ENCODE measurements at places on chromosomes 1 and 21.
A peak's percentile ranks its signal among the peaks of the same experiment; 100 is the strongest.

- DNase-seq, result no peak
Observed at GRCh38 chr1:54853793-54854370, 33.1 kb downstream of the DHCR24 start.

DNA sequence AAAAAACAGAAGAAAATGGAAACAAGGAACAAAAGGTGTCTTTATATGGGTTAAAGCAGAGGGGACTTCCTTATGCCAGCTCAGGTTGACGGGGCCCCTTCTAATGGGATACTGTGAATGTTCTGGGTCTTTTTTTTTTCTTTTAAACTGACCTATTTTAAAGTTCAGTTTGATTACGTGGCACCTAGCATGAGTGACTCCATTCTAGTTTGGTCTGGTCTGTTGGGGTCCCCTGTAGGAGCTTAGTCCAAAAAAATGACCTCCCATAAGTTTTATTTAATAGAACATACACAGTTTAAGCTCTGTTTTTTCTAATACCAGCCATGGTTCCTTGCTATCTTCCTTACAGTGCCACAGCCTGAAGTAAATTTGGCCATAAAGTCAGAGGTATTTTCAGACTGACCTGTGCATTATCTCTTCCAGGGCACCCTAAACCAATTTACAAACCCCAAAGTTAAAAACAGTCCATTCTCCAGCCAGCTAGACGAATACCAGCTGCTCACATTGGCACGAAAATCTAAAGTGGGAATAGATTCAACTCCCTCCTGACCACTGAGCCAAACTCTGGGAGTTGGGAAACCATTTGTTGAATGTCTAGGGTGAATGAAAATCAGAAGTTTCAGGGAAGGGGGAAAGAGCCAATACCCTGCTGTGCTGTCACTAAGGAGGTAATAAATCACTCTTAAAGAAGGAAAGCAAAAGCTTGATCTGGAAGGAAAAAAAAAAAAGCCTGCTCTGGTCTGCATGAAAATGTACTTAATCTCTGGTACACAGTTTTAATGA lies 42.4 kb downstream of the AKNAD1 start:
- DNase-seq, result peak; percentile 61

- no peak for DNase-seq
Observed at GRCh38 chr21:44900559-44901251, 20.0 kb downstream of the ITGB2 start.

DNA sequence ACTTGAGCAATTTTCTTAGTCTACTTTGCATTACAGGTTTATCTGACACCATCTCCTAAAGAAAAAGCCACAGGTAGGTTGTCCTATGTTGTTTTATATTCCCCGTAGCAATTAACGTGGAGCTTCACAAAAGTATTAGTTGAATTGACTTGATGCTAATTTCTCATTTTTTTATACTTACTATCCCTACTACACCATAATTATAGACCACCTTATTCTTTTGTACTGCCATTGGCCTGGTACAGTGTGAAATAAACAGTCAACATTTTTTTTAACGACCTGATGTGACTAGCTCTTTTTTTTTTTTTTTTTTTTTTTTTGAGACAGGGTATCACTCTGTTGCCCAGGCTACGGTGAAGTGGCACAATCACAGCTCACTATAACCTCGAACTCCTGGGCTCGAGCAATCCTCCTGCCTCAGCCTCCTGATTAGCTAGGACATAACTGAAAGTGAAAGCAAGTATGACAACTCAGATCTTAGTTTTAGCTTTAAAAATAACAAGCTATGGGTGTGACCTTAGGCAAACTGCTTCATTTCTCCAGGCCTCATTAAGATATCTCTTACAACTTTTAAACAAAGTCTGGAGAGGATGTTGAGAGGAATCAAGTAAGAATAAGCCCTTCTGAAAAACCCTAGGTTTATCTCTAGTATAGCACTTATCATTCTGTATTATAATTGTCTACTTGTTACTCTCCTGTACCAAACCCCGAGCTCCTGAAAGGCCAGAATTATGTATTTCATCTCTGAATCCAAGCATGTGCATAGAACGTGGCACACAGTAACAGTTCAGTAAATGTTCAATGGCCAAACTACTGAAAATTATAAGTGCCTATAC lies 49.5 kb downstream of the LUZP1 start:
- DNase-seq, result no peak

GRCh38 chr1:109997867-109998229 lies 13.3 kb downstream of the AHCYL1 start:
- no peak for DNase-seq

DNA sequence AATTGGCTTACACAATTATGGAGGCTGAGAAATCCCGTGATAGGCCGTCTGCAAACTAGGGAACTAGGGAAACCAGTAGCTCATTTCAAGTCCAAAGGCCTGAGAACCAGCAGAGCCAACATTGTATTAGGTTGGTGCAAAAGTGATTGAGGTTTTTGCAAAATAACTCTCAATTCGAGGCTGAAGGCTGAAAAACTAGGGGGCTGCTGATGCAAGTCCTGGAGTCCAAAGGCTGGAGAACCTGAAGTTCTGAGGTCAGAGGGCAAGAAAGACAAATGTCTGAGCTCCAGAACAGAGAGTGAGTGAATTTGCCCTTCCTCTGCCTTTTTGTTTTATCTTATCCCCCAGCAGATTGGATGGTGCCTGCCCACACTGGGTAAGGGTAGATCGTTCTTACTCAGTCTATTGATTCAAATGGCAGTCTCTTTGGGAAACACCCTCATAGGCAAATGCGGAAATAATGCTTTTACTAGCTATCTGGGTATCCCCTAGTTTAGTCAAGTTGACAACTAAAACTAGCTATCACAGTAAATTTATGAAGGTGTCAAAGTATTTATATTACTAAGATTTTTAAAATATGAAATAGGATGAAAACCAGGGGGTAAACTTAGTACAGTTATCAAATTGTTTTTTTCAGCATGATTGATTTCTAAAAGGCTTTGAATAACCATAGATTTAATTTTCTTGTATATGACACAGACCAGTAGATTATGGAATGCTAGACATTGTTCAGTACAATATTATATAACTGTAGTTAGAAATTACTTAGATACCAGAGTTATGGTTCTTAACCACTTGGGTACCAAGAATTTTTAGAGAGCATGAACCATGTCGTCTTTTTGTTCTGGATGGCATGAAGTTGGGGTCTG lies 15.4 kb downstream of the RABGAP1L start:
- no peak for DNase-seq

DNA sequence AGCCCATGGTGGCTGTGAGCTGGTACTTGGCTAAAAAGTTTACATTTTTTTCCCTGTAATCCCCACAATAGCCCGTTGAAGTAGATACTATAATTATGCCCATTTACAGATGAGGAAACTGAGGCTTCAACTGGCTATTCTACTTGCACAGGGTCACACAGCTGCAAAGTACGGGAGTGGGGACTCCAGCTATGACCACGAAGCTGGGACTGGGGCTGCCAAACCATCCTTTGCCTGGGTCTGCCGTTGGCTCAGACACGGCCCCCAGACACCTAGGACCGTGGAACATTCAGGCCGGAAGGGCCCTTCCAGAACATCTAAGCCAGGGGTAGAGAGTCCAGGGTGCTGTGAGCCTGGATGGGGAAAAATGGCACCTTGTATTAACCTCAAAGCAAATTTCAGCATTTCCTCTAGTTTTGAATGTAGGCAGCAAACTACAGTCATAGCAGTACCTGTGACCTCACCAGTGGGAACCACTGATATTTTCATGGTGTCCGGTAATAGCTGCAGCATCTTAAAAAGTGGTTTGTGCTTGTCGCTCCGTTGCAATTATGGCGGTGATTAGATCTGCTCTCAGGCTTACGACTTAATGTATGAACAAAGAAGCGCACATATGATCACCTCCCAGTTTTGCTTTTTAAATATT lies 4.3 kb downstream of the TP73 start:
- DNase-seq, result no peak

DNA sequence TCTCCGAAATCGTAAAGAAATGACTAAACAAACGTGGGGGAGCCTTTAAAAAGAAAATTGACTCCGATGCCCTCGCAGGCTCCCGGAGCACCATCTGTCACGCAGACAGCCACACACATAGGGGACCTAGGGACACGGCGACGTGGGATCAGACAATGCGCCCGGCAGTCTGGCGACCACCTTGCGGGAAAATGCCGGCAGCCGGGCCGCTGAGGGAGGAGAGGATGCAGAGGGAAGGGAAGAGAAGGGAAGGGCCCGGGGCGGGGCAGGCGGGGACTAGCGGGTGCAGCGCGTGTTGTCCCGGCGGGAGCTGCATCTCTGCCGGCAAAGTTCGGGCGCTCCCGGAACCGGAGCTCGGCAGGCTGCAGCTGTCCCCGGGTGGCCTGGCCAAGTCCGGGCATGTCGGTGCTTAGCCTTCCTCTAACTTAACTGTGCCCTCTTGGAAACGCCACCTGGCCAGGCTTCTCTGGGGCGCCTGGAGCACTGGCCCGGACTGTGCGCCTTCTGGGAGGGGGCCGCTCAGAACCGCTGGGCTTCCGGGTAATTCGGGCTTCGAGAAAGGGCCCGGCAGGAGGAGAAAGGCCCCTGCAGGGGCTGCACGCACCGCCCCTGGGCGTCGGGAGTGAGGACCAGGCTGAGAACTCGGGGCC lies 1.8 kb downstream of the NHLH2 start:
- DNase-seq, result peak; percentile 55

GRCh38 chr1:116195077-116195868 lies 84.1 kb downstream of the MAB21L3 start:
- no peak for DNase-seq

DNA sequence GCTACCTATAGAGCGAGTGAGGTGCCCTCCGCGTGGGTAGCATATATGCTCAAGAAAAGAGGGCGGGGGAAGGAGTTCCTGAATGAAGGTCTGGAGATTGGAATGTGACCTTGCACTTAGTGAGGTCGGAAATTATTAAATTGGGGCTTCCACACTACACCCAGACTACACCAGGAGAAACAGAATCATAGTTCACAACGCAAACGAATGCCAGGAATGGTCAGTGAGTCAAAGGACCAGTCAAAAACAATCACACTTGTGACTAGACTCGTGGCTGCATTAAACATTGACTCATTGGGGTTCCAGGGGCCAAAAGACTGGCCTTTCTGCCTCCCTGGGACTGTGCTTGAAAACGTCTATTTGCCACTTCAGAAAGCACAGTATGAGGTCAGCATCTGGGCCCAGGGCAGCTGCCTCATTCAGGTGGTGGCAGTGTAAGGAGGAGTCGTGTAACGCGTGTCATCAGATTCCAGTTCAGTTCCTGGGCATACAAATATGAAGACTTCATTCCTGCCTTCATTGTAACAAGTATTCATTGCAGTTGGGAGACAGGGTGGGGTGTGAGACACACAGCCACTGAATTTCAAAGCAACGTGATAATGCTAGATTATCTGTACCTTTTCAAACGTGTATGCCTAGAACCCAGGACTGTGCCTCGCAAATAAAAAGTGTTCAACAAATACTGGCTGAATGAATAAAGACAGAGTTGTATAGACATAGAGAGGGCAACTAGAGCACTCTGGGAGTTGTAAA lies at the start of gene YOD1:
YOD1 (minus strand) TSS at position 18 of the 753 bp plus-strand sequence. CDS start 178 bp downstream, outside the sequence.
- DNase-seq, result no peak

- DNase-seq, result peak; percentile 75
Observed at GRCh38 chr1:86703696-86704457, 499 bp upstream of the SH3GLB1 start.

- DNase-seq, result no peak
Observed at GRCh38 chr1:9181990-9182783, 52.4 kb upstream of the H6PD start.

- DNase-seq, result no peak
Observed at GRCh38 chr1:14090062-14090461, 390.1 kb downstream of the PRDM2 start.

DNA sequence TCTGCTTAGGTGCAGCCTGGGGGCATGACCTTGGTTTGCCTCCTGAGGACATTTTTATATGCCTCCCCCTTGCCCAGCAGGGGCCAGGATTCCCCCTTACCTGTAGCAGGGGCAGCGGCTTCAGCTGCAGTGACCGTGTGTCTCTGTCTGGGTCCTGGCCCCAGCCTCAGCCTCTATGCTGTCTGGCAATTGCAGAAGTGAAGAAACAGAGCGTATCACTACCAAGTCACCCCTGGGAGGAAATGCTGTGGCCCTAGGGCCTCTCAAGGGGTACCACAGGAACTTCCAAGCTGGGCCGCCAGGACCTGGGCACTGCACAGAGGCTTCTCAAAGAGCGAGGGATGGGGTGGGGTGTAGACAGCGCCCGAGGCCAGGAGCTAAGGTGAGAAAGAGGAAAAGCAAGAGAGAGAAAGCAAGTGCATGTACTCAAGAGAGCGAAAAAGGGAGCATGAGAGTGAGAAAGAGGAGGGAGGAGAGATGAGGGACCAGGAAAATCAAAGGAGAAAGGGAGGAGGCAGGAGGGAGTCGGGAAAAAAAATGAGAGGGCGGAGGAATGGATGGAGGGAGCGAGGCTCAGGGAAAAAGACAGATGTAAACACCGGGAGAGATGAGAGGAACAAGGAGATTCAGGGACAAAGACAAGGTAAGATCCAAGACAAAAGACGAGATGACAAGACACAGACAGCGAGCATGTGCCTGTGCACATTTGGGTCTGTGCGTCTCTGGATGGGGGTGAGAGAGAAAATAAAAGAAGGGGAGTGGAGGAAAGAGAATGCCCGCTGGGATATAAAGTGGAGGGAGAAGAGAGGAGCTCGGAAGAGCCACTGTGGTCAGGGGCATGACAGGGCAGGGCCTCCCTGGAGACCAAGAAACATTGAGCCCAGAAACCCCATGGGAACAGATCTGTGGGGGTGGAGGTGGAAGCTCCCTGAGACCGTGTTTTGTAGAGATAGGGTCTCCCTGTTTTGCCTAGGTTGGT lies at the start of gene PTAFR:
PTAFR (minus strand) TSS at position 199 of the 979 bp plus-strand sequence. CDS start 25,669 bp downstream, outside the sequence.
- DNase-seq, result no peak

- DNase-seq, result no peak
Observed at GRCh38 chr21:43012596-43012995, 38.2 kb downstream of the PKNOX1 start.

GRCh38 chr1:14113841-14114567 lies 414.0 kb downstream of the PRDM2 start:
- DNase-seq, result peak; percentile 86

- peak; percentile 76 for DNase-seq
Observed at GRCh38 chr21:33884376-33885171, 31.0 kb downstream of the ATP5PO start.

DNA sequence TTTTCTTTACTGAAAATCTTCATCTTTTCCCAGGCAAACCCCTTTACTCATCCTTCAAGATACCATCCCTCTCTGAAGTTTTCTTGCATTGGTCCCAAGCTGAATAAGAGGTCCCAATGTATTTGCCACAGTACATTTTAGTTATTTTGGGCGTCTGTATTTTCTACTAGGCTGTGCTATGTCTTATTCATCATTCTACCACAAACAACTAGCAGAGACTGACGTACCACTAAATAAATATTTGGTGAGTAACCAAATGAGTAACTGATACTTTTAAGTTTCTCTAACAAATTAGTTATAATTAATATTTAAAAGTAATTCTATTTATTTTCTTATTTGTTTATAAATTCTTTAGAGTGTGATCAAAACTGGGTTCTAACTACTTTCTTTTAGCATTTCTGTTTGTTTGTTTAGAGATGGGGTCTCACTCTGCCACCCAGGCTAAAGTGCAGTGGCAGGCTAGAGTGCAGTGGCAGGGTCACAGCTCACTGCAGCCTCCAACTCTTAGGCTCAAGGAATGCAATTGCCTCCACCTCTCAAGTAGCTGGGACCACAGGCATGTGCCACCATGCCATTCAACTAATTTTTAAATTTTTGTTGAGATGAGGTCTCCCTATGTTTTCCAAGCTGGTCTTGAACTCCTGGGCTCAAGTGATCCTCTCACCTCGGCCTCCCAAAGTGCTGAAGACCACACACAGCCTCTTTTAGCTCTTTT lies 33.1 kb downstream of the NDC1 start:
- no peak for DNase-seq
